ENCODE measurements at places on chromosomes 7 and 10.

GRCh38 chr10:2850202-2850601, 217.1 kb upstream of the PFKP start:
- DNase-seq = no peak

- DNase-seq = no peak
These were observed 58.9 kb upstream of the WAPL start for GRCh38 chr10:86580521-86580891.

DNA sequence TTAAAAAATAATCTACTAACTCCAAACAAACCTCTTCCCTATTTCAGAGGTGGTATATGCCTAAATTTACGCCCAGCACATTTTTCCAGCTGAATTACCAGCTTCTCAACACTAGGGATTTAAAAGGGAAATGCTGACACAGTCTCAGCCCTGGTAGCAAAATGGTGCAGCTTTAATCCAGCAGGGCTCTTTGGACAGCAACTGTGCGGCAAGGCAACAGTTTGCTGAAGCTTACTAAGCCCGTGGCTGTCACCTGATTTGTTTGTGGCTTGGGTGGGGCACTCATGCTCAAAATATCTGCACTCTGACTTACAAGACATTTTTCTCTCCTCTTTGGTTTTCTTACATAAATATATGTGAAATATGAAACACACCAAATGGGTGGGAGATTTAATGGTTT, 206.7 kb downstream of the POU6F2 start:
- DNase-seq = no peak

DNA sequence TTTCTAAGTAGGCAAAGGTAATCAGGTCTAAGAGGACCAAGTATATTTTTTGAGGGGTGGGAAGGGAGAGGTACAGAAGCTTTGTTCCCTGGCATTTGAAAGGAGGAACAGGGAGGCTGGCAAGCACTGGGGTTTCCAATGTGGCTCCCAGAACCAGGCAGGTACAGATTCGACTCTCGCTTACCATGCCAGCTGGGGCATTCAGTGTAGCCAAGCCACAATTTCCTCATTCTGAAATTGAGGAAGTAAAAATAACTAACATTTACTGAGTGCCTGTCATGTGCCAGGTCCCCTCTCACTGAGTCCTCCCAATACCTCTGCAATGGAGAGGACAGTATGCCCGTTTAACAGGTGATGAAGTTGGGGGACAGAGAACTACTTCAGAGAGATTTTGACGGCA, 45.9 kb upstream of the BET1 start:
- DNase-seq = no peak

- no peak for DNase-seq
These were observed 437.2 kb downstream of the MDFIC start for GRCh38 chr7:115359119-115359518.

Measured in activated CD8-positive, alpha-beta memory T cell treated with anti-CD3 and anti-CD28 coated beads, Interleukin-2, amount 10 ng/mL, durations not matched to agents 7 days and 5 days (primary cell).